Activated T-helper 2 cell treated with anti-CD3 and anti-CD28 coated beads, Interferon-gamma antibody, Interleukin-2, Interleukin-4, amounts not matched to agents 10 μg/mL and 5 μg/mL and 100 μg/mL, durations not matched to agents 14 hours and 24 hours and 36 hours (primary cell): ENCODE measurements at places on chromosomes 7 and 10. TPM values are rescaled to one million over a fixed set of nuclear protein-coding genes. Genes with fewer than 3 reads are reported as not detected.

- DNase-seq: no peak
These were observed 5.6 kb upstream of the NRCAM start for GRCh38 chr7:108461840-108462239.

- no peak for DNase-seq
These were observed 23.1 kb downstream of the GNG11 start for GRCh38 chr7:93944673-93945072.

- no peak for DNase-seq
These were observed 18.6 kb downstream of the AKR1C2 start for GRCh38 chr10:4984971-4985594.

The NODAL gene
- not detected in 2 replicates for total RNA-seq

- no peak for DNase-seq
These were observed 16.8 kb downstream of the CPEB3 start for GRCh38 chr10:92274071-92274470.

The TRPV5 gene
- total RNA-seq: not detected in 2 replicates

The OR6V1 gene
- not detected in 2 replicates for total RNA-seq

The FZD8 gene
- total RNA-seq: 1.0 and 1.1 TPM in 2 replicates
